Urinary bladder (tissue), 4 donors: ENCODE measurements at places on chromosomes 1 and 21.

GRCh38 chr1:180233191-180234011 lies 3.3 kb downstream of the LHX4 start:
- DNase-seq: no peak

GRCh38 chr1:168271636-168272035 lies 9.0 kb upstream of the TBX19 start:
- DNase-seq: no peak

GRCh38 chr1:183995322-183996039 lies 42.0 kb downstream of the COLGALT2 start:
- no peak for DNase-seq

- DNase-seq: no peak
These were observed 204.9 kb upstream of the CACYBP start for GRCh38 chr1:174794861-174795260.
